Left cardiac atrium (tissue), 4 donors: ENCODE measurements at places on chromosomes 2 and 18. TPM values are rescaled to one million over a fixed set of nuclear protein-coding genes. Genes with fewer than 3 reads are reported as not detected.

The VWA3B gene
- 0.50 TPM for total RNA-seq

The SOWAHC gene
- 3.2 TPM for total RNA-seq

The CRYGC gene
- not detected for total RNA-seq

The CRYBA2 gene
- not detected for total RNA-seq

GRCh38 chr2:219612577-219613286 lies 14.7 kb upstream of the SLC4A3 start:
- no peak for DNase-seq

DNA sequence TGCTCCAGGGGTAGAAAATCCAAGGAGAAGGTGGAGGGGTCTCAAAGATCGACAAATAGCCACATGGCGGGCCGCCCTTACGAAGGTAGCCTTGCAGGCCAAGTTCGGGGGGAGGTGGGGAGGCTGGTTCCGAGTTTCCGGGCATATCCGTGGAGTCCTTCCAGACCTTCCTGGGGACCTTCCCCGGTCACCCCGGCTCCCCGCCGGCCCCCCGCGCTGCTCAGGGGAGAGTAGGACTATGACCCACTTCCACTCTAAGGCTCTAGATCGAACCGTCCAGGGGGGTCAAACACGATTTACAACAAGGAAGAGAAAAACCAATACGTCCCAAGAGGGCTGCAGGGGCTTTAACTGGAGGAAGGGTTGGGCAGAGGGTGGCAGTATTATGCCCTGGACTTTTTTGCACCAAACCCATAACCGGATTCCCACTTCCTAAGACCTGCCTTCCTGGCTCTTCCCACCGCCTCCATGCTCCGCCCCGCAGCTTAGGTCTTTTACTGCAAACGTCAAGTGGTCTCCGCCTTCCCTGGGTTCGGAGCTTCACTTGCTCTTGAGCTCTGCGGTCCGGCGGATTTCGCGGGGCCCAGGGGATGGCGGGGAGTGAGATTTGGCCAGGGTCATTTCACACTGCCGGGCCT lies 779 bp upstream of the LYPD6 start:
- DNase-seq: peak; percentile 55

- DNase-seq: peak; percentile 27
Measured at GRCh38 chr18:35616664-35617423, 35.3 kb downstream of the GALNT1 start.

GRCh38 chr2:200839513-200839912 lies 24.9 kb downstream of the CLK1 start:
- DNase-seq: no peak

- no peak for DNase-seq
Measured at GRCh38 chr18:75209951-75210258, 692 bp upstream of the TSHZ1 start.

GRCh38 chr2:165909466-165909865 lies 44.1 kb downstream of the TTC21B start:
- DNase-seq: no peak

DNA sequence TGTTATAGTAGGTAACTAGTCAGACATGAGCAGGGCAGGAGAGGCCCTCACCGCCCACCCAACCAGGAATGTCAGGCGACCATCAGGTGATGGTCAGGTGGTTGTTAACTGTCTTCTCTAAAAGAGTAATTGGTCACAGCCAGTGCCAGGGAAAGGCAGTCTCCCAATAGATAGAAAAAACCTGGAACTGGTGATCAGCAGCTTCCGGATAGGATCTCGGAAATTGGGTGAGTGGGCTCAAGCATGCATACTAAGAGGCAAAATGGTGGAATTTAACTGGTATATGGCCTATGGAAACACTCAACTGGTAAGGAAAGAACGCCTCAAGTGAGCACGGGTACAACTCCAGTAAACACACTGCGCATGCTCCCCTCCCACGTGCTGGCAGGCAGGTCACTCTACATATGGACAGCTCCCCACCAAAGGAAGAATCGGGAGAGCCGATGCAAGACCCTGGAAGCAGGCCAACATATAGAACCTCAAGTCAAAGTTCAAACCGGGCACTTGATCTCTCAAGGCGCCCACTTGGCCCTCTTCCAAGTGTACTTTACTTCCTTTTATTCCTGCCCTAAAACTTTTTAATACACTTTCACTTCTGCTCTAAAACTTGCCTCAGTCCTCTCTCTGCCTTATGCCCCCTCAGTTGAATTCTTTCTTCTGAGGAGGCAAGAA lies 43.5 kb upstream of the TMEM131 start:
- peak; percentile 22 for DNase-seq

DNA sequence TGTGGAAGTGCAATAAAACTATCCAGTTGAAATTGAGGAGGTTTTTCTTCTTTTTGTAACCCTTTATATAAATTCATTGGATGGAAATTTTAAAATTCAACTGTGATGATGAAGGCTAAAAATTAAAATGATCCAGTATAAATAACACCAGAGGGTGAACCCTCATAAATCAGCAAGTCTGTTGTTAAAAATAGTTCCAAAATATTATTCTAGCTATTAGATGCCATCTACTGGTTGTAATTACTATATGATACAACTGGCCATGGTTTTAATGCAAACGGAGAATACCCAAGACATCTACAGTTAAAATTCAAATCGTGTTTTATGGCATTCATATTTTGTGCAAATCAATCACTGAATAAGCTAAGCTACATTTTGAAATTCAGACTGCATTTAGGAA lies 53.8 kb downstream of the TMEM200C start:
- DNase-seq: no peak

GRCh38 chr2:88197732-88198131 lies 27.6 kb downstream of the THNSL2 start:
- no peak for DNase-seq

GRCh38 chr2:3025984-3026383 lies 351.6 kb downstream of the EIPR1 start:
- no peak for DNase-seq

- DNase-seq: no peak
Measured at GRCh38 chr2:104840893-104841585, 12.9 kb upstream of the POU3F3 start.

GRCh38 chr2:42886921-42887320 lies 94.5 kb upstream of the HAAO start:
- no peak for DNase-seq

DNA sequence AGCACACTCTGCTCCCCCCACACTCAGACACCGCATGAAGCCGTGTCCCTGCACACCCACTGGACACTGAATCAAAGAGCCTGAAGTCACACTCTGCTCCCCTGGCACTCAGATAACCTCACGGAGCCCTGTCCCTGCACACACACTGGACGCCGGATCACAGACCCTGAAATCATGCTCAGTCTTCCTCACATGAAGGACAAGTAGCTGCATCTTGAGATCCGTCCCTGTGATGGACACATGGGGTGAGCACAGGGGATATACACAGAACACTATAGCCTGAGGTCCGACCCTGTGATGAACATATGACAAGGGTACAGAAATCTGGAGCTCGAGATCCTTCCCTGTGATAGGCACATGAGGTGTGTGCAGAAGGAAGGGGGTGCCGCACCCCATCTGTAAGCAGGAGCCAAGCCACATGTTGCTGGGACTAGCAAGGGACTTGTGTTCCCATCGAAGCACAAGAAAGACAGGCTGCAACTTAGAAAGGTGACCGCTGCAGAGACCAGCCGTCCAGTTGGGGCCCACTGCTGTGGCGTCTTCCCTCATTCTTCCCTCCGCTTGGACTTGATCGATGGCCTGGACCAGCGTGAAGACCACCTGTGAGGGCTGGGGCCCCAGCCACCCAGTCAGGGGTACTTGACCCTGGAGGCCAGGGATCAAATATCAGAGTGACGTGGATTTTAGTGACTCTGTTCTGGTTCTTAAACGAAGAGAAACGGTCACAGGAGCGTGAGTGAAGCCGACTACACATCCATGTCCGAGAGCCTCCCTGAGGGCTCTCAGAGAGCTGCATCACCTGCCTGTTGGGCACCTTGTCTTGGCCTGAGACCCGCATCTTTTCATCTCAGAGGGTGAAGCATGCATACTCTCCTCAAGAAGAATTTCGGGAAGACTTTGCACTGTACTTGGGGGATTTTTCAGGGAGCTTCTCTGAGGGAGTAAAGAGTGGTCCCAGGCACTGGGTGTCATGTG lies 391.7 kb upstream of the SALL3 start:
- no peak for DNase-seq

DNA sequence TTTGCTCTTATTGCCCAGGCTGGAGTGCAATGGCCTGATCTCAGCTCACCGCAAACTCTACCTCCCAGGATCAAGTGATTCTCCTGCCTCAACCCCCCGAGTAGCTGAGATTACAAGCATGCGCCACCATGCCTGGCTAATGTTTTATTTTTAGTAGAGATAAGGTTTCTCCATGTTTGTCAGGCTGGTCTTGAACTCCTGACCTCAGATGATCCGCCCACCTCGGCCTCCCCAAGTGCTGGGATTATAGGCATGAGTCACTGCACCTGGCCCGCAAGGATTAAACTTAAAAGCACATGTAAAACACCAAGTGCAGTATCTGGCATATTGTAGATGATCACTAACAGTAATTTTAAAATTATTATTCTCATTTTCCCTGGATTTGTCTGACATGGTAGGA lies 72.9 kb downstream of the C1QL2 start:
- no peak for DNase-seq
